RWPE1 (cell line): ENCODE measurements at places on chromosomes 12 and 14.
A peak's percentile ranks its signal among the peaks of the same experiment; 100 is the strongest.

GRCh38 chr14:60648934-60649874 lies at the start of gene SIX1:
TSS of gene SIX1 (minus strand) at chr14:60649477. CDS start at chr14:60649189, 288 bp downstream.
- peak; percentile 94 for DNase-seq

- DNase-seq, result no peak
Measured at GRCh38 chr12:70919597-70920035, 922 bp downstream of the PTPRR start.

GRCh38 chr12:111175396-111176094 lies 193.3 kb downstream of the PHETA1 start:
- no peak for DNase-seq

DNA sequence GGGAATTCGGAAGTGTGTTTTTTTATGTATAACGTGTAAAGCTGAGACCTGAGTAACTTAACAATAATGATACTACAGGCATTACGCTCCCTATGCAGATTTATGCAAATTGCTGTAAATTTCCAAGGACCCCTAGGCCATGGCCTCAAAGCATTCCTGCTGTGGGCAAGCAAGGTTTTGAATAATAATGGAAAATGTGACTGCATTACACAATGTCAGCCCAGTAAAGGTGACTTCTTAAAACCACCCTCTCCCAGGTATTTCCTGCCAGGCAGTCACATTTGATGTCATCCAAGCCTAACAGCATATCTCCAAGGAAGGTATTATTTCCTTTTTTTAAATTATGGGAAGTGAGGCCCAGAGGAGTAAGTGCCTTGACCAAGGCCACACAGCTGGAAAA lies 621.0 kb downstream of the BCL11B start:
- DNase-seq, result no peak

- DNase-seq, result no peak
Measured at GRCh38 chr14:61797309-61797708, 35.1 kb downstream of the SNAPC1 start.

- no peak for DNase-seq
Measured at GRCh38 chr14:105325716-105326567, 11.4 kb downstream of the PACS2 start.

DNA sequence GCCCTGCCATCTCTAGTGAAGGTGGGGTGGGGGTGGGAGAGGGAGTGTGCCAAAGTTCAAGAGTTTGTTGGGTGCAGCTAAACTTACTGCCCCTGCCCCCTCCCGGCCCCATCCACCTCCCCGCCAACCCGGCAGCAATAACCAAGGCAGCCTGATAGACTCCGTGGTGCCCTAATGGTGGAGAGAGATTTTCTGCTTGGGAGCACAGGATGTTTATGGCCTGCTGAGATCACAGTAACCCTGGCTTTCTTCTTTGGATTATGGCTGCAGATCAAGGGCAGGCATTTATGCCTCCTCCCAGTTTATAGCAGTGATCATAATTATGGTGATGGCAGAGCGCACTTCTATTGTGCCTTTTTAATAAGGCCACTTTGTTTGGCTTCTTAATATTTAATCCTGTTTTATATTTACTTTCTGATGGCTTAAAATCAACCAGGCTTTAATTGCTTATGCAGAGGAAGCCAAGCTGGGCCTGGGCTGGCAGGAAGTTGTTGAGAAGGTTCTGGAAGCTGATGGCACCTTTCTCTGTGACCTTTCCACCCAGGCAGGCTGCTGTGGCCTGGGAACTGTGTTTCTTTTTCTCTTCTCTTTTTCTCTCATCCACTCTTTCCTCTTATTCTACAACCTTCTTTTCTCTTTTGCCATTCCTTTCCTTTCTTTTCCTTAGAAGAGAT lies 256.8 kb upstream of the FKBP4 start:
- DNase-seq, result no peak

- no peak for DNase-seq
Measured at GRCh38 chr14:73467800-73468199, 9.5 kb upstream of the NUMB start.

- DNase-seq, result no peak
Measured at GRCh38 chr12:91825999-91826398, 319.6 kb downstream of the BTG1 start.

GRCh38 chr14:30756594-30756993 lies 117.8 kb upstream of the COCH start:
- no peak for DNase-seq

GRCh38 chr12:18612971-18613370 lies 124.8 kb downstream of the PLCZ1 start:
- DNase-seq, result no peak

- no peak for DNase-seq
Measured at GRCh38 chr12:117109943-117110635, 10.9 kb upstream of the TESC start.

DNA sequence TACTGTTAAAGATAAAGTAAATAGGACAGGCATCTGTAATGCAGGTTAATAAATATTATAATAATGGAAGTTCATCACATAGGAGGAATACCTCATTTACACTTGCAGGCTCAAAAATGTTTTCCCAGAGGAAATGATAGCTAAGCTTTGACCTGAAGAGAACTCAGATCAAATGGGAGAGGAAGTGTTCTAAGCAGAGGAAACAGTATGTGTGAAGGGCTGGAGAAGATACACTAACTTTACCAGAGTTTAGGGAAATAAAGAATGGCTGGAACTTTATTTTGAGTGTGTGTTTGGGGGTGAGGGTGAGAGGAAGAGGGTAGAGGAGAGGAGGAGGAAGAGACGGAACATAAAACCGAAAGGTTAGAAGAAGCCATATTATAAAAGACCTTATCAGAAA lies 34.0 kb upstream of the AP4S1 start:
- DNase-seq, result no peak

DNA sequence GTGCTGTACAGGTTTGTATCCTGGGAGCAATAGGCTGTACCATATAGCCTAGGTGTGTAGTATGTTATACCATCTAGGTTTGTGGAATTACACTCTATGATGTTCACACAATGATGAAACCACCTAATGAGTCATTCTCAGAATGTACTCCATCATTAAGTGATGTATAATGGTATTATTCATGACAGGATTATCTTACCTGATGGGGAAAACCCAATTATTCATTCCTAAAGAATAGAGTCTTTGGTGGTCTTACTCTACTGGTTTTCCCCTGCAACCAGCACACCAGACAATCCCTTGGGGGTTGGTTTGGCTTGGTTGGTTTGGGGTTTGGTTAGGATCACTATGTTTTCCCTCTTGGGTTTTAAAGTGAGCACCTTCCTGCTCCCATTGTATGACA lies 12.6 kb upstream of the OR10P1 start:
- DNase-seq, result peak; percentile 41

- no peak for DNase-seq
Measured at GRCh38 chr12:119613319-119613936, 19.9 kb downstream of the TMEM233 start.

- DNase-seq, result peak; percentile 81
Measured at GRCh38 chr12:3236345-3237187, 159.4 kb downstream of the TSPAN9 start.

- DNase-seq, result no peak
Measured at GRCh38 chr12:43079476-43079875, 472.5 kb downstream of the ADAMTS20 start.

- no peak for DNase-seq
Measured at GRCh38 chr14:32478050-32478449, 149.0 kb downstream of the AKAP6 start.

DNA sequence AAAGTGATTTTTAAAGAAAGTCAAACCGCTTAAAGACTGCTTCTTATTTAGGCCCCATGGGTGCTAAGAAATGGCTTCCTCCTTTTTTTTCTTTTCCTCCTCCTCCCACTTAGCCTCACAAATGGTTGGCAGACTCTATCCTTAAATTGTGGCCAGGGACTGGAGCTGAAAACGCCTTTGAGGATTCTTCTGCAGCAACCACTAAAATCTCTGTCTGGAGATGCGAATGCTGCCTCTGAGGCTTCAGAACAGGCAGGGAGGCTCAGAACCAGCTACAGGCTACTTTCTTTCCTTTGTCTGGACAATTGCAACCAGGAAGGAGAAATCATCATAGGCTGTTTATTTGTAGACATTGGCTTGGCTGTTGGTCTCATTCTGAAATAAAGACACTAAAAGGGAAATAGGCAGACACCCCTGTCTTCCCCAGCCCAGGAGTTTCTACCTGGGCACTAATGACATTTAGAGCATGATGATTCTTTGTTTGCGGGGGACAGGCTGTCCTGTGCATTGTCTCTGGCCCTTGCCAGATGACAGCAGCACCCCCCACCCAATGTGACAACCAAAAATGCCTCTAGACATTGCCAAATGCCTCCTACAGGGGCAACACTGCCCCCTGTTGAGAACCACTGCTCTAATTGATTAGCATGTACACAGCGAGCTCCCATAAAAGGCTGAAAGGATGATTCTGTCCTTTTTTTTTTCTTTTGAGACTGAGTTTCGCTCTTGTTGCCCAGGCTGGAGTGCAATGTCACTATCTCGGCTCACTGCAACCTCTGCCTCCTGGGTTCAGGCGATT lies 50.3 kb downstream of the MAP1LC3B2 start:
- DNase-seq, result no peak

GRCh38 chr12:47391566-47391965 lies 311.8 kb upstream of the AMIGO2 start:
- DNase-seq, result no peak

DNA sequence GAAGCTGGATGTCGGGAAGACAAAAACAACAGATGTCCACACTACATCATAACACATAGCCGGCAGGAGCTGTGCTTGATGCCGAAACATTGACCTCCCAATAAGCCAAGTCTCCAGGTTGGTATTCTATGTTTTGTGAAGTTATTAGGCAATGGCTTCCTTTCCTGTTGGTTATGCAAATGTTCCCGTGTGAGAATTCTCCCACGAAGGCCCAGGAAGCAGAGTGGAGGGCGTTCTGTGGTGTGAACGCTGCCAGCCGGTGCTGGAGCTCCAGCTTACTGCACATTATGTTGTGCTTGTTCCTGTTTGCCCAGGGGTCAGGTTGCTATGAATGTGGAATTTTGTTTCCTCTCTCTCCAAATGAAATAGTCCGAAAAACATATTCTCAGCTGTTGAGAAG lies 156.4 kb upstream of the HMGA2 start:
- DNase-seq, result no peak

GRCh38 chr12:122349078-122349477 lies 73.4 kb downstream of the CLIP1 start:
- no peak for DNase-seq

DNA sequence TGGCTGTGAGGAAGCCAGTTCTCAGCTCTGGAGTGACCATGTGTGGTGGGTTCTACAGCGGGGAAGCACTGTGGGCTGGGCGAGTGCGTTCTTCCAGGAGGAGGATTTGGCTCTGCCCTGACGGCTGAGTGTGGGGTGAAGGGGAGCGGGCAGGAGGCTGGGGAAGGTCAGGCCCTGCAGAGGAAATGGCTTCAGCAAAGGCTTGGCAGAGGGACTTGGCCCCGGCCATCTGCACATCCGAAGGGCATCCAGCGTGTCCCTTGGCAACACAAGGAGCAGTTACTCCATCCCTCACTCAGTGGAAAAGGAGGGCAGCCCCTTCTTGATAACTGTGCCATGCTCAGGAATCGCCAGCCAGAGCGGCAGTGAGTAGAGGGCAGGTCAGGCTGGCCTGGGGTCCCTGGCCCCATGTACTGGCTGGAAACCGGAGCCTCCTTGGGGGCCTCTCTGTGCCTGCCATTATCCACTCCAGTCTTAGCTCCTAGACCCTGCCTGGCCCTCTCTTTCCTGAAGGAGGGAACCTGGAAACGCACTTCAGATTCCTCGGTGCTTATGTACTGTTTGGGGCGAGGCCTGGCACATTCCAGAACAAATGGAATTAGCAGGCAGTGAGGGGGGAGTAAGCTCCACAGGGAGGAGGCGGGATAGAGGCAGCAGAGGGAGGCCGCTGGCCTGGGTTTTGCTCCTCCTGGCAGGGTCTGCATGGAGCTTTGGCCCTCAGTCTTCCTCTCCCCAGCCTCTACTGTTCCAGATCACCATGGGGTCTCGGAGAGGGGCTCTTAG lies 133.6 kb upstream of the NCOR2 start:
- DNase-seq, result peak; percentile 67
